ENCODE measurements at places on chromosomes 16 and 17. TPM values are rescaled to one million over a fixed set of nuclear protein-coding genes. Genes with fewer than 3 reads are reported as not detected.

- DNase-seq, result no peak
These were observed 499 bp downstream of the PIP4K2B start for GRCh38 chr17:38798614-38799500.

DNA sequence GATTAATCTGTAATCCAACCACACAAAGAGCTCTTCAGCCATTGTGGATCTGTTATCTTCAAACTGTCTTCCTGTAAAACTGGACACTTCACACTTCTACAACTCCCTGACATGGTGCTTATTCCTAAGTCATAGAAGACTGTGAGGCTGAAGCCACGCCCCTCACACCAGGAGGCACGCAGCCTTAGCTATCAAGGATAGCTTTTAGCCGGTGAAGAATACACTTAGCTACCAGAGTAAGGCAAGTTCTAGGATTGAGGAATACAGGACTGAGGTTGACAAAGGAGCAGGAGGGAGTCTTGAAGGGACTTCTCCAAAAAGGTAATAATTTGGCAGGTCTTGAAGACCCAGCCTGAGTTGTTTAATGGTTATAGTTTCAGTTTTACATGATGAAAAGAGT lies 79.8 kb upstream of the GAS7 start:
- DNase-seq, result no peak

- no peak for DNase-seq
These were observed 23.4 kb downstream of the MAPK8IP3 start for GRCh38 chr16:1729445-1729844.

GRCh38 chr17:21196126-21196525 lies 17.8 kb downstream of the TMEM11 start:
- no peak for DNase-seq

Gene FZD2
- 73.6 TPM for total RNA-seq

Measured in progenitor cell of endocrine pancreas (in vitro differentiated cells).